ENCODE measurements at places on chromosomes 7 and 10. TPM values are rescaled to one million over a fixed set of nuclear protein-coding genes. Genes with fewer than 3 reads are reported as not detected.

The C10orf105 gene
- total RNA-seq, result not detected

The SUN3 gene
- not detected for total RNA-seq

DNA sequence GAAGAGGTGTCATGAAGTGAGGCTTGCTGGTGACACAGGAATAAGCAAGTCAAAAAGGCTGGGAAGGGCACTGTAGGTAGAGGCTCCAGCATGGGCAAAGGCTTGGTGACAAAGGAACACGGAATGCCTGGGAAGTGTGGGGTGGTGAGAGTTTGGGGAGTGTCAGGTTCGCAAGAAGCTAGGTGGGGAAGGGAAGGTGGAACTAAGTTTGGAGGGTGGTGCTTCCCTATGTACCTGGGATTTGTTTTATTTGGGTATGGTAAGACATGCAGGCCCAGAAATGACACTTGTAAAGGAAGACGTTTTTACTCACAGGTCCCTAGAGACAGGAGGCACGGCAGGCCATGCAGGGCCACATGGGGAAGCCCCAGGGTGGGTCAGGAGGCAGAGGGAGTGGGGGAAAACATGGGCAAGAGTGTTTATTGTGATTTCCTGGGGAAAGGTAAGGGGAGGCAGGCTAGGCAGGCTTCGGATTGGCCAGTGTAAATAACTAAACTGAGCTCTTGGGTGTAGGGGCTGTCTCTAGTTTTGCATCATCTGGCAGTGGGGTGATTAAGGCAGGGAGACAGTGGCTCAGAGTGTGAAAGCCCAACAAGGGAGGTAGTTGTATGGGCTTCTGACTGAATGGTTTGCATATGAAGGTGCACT lies 52.1 kb downstream of the SH2D4B start:
- no peak for DNase-seq

DNA sequence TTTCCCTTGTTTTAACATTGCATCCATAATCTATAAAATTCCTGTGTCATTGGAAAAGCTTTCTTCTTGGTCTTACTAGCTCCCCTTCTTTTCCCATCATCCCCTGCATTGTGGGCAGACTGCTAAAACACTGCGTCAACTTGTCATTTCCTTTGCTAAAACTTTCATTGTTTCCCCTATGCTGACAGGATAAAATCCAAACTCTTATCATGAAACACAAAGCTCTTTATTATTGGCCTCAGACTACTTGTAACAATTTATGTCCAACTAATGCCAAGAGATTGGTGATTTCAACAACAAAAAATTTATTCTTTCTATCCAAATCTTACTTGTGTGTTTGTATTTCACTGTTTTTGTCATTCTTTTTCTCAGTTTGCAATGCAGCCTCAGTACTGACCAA lies 339.1 kb downstream of the HGF start:
- no peak for DNase-seq

GRCh38 chr7:35353481-35353880 lies 99.6 kb upstream of the TBX20 start:
- no peak for DNase-seq

DNA sequence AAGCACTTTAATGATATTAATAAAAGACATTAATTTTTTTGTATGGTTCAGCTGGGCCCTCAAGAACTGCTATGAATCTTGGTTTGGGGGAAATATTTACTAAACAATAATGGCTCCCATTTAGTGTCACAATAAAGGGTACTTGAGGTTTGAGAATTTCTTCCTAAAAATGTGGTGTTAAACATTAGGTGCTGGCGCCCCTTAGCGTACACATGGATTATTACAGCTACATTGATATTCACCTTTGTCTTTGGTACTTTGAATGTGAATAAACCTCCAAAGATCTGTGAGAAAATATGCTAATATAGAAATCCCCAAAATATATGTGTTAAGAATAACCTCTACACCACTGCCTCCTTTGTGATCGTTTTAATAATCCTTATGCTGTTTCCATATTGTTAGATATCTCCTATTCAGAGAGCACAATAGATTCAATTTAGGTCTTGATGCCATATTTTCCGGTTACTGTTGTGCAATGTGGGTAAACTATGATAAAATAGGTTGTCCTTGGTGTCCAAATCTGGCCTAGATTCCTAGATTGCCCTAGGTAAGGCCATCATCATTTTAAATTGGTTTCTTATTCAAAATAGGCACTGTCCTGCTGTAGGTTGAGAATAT lies 161.8 kb upstream of the CACNA2D1 start:
- no peak for DNase-seq

All from ascending aorta (tissue), 2 donors.